CD14-positive monocyte (primary cell): ENCODE measurements at places on chromosomes 2 and 18.

- H3K4me1 ChIP-seq: no peaks in the 10 kb centered on the region
- H3K27me3 ChIP-seq: no peaks in the 10 kb centered on the region
- H3K27ac ChIP-seq: no peak overlapping the region
- H3K4me3 ChIP-seq: no peak overlapping the region
- H3K36me3 ChIP-seq: no peaks in the 10 kb centered on the region
Observed at GRCh38 chr2:214377286-214377624, 33.6 kb upstream of the VWC2L start.

DNA sequence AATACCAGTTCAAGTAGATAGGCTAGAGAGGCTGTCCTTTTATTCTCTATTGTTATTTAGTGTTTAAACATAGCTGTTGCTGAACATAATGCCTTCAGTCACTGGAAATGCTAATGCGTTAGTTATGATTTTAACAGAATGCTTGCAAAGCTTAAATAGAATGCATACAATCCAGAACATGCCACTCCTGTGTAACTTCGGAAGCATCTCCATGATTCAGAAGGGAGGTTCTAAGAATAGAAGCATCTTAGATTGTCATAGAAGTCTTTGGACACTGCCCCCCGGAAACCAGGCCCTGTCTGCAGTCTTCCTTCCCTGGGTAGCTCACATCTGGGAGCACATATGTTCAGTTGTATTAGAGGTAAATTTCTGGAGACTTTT, 73.2 kb downstream of the ZNF532 start:
- no peaks in the 10 kb centered on the region for H3K27me3 ChIP-seq
- H3K36me3 ChIP-seq: no peaks in the 10 kb centered on the region
- H3K27ac ChIP-seq: peak overlapping the region; percentile 65
- H3K4me3 ChIP-seq: peak overlapping the region; percentile 52

DNA sequence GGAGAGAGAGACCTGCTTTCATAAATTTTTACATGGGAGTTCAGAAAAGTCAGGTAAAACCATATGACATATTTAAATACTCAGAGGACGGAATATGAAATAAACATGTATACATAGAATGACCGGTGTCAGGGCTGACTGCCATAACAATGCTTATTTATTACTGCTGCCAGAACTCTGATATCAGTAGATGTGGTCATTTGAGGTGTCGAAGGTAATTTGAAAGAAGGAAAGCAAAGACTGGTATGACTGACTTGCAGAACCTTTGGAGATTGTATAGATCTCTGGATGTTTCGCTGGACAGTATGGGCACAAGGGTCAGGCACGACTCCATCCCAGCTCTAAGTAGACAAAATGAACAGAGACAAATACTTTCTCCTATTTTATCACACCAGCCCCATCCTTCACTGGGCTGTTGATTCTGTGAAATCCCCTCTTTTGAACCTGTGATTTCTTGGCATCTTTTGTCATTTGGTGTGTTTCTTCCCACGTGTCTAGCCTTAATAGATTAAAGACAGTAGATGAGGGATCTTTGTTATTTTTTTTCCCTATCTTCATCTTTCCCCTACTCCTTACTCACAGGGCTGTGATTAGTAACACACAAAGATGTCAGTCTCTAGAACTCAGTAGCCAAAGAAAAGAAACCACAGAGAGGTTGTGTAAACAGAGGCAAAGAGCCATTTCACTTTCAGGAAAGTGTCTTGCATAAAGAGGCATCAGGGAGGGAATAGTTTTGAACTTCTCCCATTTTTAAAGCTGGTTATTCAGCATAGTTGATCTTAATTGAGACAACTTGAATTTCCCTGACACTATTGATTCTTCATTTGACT, 61.6 kb downstream of the ICOS start:
- no peaks in the 10 kb centered on the region for H3K27me3 ChIP-seq
- H3K27ac ChIP-seq: peak overlapping the region; percentile 21
- no peak overlapping the region for H3K4me3 ChIP-seq
- no peaks in the 10 kb centered on the region for H3K36me3 ChIP-seq

DNA sequence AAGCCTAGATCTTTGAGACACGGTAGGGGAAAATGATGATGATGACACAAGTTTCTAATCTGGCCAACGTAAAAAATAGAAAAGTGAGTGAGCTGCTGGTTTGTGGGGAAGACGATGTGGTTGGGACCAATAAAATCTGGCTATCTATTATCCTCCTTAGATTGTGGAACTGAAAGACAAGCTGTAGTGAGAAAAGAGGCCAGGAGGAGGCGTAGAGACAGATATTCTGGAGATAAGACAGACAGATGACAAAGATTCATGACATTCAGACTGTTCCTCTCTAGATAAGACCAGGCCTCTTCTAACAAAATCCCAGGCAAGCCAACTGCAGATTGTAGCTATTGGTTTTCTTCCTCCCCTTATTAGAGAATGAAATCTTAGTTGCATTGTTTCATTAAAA, 376.3 kb upstream of the UBE2E3 start:
- no peaks in the 10 kb centered on the region for H3K27me3 ChIP-seq
- DNase-seq: no peak
- no peaks in the 10 kb centered on the region for H3K4me1 ChIP-seq
- no peak overlapping the region for H3K4me3 ChIP-seq

DNA sequence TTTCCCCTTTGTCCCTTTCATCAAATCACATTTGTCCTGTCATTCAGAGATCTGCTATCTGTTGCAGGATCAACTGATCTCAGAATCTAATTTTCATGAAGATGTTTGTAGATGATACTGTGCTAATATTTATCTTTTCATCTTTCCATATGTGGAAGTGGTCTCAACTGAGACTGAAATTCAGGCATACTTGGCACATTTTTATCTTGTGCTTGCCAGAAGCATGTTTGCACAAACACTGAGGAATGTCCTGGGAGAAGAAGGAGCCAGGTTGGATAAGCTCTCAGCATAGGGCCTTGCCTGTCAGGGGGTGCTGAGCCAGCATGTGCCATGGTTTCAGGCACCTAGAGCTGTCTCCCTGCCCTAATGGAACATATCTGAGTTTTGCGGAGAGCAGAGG, 24.5 kb upstream of the MMADHC start:
- no peak for DNase-seq
- H3K36me3 ChIP-seq: no peaks in the 10 kb centered on the region
- H3K4me1 ChIP-seq: no peaks in the 10 kb centered on the region
- no peak overlapping the region for H3K27ac ChIP-seq
- H3K27me3 ChIP-seq: no peaks in the 10 kb centered on the region

GRCh38 chr18:58177896-58178470, 134.0 kb downstream of the NEDD4L start:
- no peaks in the 10 kb centered on the region for H3K36me3 ChIP-seq
- DNase-seq: no peak
- no peak overlapping the region for H3K27ac ChIP-seq
- no peaks in the 10 kb centered on the region for H3K27me3 ChIP-seq

- H3K4me1 ChIP-seq: peaks cover 31% of the 10 kb centered on the region
- peak overlapping the region; percentile 95 for H3K4me3 ChIP-seq
- H3K27ac ChIP-seq: peak overlapping the region; percentile 93
- no peaks in the 10 kb centered on the region for H3K27me3 ChIP-seq
- no peak for DNase-seq
- H3K36me3 ChIP-seq: no peaks in the 10 kb centered on the region
Observed at GRCh38 chr2:121650315-121650930, 1.2 kb upstream of the CLASP1 start.

DNA sequence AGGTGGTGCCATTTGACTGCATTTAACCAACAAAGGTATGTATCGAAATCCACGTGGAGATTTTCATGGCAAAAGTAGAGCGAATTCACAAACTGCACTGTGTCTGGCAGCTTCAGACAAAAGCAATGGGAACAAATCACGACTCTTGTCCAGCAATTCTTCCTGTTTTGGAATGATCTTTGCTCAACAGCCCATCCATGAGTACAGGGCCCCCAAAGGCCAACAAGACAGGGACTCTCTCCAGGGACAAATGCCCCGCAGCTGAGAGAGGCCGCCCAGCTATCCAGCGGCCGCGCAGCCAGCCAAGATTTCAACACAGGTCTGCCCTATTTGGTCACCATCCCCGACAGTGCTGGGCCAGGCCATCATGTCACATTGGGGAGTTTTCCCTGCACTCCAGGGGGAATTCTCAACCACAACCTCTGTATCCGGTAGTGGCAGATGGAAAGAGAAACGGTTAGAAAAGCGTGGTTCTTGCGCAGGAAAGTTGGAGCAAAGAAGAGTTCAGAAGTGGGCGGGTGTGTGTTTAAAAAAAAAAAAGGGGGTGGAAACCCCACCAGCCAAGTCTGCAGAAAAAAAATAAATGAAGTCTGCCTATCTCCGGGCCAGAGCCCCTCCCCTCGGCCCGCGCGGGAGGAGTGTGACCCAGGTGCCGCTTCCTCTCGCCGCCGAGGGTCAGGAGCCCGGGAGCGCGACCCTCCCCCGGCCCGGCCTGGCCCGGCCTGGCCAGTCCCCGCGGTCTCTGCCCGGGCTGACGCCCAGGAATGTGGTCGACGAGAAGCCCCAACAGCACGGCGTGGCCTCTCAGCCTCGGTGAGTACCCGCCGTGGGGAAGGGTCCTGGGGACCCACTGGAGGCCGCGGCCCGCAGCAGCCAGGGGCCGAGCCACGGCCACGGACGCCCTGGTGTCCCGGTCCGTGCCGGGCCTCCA, at the start of gene GYPC:
Gene GYPC, plus strand, starts transcription at position 659 of the 931 bp plus-strand sequence. Its CDS starts 106 bp downstream, at position 765.
- peak within 1 kb of the TSS; percentile 62 for H3K4me3 ChIP-seq
- H3K36me3 ChIP-seq: no peaks in the 10 kb centered on the region
- peak; percentile 86 for DNase-seq

DNA sequence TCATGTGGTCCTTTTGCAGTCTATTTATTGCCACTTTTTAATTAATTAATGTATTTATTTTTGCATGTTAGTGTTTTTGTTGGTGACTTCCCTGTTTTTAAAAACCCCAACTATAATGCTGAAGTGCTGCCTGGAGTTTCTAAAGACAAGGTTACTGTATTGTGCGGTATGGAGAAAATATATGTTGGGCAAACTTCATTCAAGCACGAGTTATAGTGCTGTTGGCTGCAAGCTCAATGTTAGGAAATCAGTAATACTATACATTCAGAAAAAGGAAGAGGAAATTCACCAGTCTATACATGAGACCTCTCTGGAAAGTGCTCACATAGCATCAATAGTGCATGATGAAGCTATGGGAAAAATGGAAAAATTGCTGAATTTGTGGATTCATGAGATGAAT, 15.4 kb upstream of the RBMS1 start:
- peaks cover 11% of the 10 kb centered on the region for H3K4me1 ChIP-seq
- no peak overlapping the region for H3K4me3 ChIP-seq
- H3K36me3 ChIP-seq: no peaks in the 10 kb centered on the region
- no peaks in the 10 kb centered on the region for H3K27me3 ChIP-seq
- no peak for DNase-seq

- no peak overlapping the region for H3K27ac ChIP-seq
- H3K4me3 ChIP-seq: no peak overlapping the region
Observed at GRCh38 chr2:37501113-37501512, 156.7 kb downstream of the QPCT start.

DNA sequence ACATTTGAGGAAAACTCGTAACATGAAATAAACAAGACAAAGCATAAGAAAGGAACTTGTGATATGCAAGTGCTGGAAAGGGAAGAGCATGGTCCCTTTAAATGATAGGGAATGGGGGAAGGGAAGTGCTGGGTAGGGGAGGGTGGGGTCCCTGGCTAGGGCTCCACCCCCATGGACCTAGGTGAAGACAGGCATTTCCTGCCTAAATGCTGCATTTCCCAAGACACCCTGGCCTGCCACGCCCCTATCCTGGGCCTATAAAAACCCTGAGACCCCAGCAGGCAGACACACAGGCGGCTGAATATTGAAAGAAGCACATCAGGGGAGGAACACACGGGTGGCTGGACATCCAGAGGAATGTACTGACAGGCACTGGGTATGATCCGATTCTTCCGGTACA, 499.9 kb downstream of the ZEB2 start:
- no peaks in the 10 kb centered on the region for H3K27me3 ChIP-seq
- DNase-seq: no peak
- no peaks in the 10 kb centered on the region for H3K4me1 ChIP-seq

DNA sequence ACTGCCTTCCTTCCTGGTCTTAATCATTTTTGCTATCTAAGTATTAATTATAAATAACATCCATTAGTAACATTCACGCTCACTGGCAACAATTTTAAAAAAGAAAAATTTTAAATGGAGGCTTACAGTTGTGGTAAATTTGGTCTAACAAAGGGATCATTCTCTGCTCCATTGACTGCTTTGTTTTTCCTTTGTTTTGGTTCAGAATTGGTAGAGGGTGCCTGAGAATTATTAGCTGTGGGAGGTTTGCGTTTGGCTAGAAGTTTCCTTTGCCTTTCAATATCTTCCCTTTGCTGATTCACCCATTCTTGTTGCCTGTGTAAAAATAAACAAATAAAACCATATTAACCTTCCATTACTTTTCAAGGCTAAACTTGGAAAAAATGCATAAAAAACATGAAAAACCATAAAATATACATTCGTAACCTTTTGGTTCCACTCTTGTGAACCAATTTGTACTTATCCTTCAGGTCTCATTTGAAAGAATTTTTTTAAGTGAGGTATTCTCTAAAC, 114.6 kb downstream of the TLK1 start:
- no peaks in the 10 kb centered on the region for H3K4me1 ChIP-seq
- peaks cover 98% of the 10 kb centered on the region for H3K36me3 ChIP-seq
- H3K27me3 ChIP-seq: no peaks in the 10 kb centered on the region
- H3K27ac ChIP-seq: no peak overlapping the region

GRCh38 chr18:28075501-28075900, 101.4 kb downstream of the CDH2 start:
- no peaks in the 10 kb centered on the region for H3K4me1 ChIP-seq
- no peak overlapping the region for H3K27ac ChIP-seq
- no peak overlapping the region for H3K4me3 ChIP-seq
- no peak for DNase-seq
- no peaks in the 10 kb centered on the region for H3K27me3 ChIP-seq

DNA sequence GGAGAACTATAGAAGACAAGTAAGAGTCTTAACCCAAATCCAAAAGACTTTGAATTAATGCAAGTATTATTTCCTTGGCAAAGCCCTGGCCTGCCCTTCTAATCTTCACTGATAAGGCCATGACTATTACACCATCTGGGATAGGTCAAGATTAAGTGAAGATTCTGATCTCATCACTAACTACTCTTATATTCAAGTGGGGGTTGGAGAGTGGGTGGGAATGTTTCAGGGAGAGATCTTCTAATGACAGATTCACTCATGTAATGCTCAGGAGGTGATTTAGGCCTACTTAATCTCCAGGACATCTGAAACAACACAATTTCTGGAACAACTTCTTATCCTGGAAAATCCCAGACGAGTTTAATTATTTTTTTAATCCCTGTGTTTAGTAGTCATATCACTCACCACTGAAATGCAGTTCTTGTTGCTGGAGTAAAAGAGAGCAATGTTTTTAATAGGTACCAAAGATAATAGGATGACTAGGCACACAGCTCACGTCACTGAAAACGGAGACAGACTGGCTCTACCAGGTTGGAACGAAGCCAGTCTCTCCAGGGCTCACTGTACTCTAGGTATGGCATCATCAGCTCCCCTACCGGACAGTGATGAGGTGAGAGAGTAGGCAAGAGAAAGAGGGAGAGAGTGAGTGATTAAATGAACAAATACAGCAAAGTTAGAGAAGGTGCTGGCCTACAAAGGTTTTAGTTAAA, 133.1 kb downstream of the NCKAP5 start:
- H3K4me3 ChIP-seq: no peak overlapping the region
- no peak for DNase-seq
- H3K36me3 ChIP-seq: no peaks in the 10 kb centered on the region
- no peaks in the 10 kb centered on the region for H3K4me1 ChIP-seq
- H3K27ac ChIP-seq: no peak overlapping the region
- H3K27me3 ChIP-seq: no peaks in the 10 kb centered on the region
